ENCODE measurements at places on chromosomes 3 and 15.

DNA sequence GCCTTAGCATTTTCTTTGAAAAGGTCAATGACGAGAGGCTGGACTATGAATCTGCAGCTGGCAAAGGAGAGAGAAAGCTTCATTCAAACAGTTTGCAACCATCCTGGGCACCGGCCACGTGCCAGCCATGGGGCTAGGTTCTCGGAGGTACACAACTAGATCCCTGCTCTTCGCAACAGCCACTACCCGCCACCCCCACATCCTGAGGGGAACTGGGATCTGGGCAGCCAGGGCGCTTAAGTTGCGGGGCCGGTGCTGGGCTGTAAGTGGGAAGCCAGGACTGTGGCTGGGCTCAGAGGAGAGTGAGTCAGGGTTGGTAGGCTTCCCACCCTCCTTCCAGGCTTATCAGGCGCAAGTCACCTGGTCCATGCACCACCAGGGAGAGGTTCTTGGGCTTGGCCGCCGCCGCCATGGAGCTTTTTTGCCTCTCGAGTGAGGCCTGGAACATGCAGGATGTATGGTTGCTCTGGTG, 95.0 kb upstream of the TERB2 start:
- DNase-seq: no peak

- DNase-seq: no peak
Observed at GRCh38 chr3:104461431-104461830, 905.3 kb upstream of the ALCAM start.

DNA sequence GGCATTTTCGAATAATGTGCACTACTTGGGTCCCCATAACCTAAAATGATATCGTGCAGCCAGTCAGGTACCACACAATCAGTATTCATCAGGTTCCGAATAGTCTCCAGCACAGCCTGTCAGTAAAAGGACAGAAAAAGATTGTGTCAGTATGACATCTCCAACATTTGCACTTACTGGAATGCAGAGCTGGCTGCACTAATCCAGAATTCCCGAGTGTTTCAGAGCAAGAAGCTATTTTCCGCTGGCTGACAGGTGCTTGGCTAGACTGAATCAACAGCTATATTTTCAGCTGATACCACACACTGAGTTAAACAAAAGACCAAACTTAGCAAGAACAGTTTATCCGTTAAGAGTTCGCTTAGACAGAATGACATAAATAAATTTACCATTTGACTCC, 68.8 kb downstream of the AQR start:
- DNase-seq: no peak

DNA sequence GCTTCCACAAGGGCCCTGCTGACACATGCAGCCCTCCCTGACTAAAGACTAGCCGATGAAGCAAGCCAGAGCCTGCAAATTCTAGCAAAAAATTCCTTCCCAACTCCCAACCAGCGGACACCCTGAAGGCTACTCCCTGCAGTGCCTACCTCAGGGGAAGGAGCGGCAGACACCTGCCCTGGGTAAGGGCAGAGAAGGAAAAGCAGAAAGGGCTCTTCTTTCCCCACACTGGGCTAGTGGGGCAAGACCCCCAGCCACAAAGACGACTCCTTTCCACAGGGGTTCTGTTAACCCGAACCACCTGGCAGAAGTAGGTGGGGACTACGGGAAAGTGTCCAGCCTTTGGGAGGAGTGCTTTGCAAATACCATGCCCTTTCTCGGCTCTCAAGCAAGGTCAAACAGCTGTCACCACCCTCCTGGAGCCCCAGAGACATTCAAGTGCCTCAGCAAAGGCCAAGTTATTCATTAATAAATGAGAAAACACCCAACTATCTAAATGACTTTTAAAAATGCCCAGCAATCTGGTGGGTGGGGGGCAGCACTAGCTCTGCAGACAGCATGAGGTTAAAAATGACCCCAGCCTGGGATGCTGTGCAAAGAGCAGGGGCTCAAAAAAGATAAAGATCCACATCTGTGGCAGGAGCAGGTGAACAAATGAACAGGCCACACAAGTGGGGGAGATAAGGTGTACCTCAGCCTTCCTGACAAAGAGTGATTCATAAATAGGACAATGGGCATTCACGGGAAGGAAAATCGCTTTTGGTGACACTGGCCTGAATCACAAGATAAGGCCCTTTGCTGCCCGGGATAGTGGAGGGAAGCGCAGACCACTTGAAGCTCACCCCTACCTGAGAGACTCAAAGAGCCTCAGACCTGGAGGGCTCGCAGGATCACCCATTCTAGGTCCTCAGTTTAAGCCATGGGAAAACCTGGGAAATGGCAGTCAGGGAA, 33.0 kb downstream of the CCDC12 start:
- DNase-seq: no peak

GRCh38 chr3:113070072-113070640, 79.4 kb downstream of the GTPBP8 start:
- DNase-seq: no peak

DNA sequence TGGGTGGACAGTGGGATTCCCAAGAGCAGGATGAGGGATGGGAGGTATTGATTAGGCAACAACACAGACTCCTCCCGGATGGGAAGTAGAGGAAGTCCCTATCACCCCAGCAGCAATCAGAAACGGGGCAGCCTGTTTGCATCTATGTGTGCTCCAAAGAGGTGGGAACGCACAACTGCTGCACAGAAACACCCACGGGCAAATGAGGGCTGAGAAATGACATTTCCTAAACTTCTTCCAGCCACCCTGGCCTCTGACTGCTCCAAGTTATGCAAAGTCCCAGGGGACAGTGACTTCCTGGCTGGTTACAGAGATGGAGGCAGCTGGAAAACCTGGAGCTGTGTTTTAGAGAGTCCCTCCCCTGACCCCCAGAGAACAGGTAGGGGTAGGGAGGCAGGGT, 42.6 kb downstream of the HCN4 start:
- no peak for DNase-seq

DNA sequence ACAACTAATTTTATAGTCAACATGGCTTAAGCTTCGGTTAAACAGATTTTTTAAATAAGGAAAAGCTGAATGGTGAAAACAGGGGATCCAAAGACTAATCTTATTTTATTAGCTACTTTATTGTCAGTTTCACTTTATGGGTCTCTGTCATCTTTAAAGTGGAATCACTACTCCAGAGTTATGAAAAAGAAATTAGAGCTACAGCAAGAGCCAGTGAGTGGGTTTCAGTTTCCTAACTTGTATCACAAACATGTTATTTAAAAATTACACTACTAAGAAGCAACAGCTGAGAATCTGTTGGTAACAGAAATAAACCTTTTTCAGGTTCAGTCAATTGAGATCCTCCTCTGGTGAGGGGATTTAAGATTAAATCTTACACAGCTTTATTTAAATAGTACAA, 10.0 kb downstream of the PHC3 start:
- peak; percentile 92 for DNase-seq

Data from MM.1S (cell line).